ENCODE measurements at places on chromosomes 13 and 19.
A peak's percentile ranks its signal among the peaks of the same experiment; 100 is the strongest.

DNA sequence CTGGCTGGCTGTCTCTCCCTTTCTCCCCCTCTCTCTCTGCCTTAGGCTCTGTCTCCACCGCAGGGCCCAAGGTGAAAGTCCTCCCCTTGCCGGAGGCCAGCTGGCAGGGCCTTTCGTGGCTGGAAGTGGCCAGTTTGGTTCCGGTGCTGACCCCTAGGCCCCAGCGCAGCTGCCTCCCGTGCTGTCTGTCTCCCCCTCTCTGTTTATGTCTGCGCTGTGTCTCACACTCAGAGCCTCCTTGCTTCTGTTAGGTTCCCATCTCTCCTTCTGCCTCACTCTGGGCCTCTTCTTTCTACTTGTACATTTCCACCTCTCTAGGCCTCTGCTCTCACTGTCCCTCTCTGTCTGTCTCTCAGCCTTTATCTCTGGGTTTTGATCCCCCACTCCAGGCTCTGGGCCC is 13.1 kb downstream of the CCDC97 start:
- no peak for DNase-seq

DNA sequence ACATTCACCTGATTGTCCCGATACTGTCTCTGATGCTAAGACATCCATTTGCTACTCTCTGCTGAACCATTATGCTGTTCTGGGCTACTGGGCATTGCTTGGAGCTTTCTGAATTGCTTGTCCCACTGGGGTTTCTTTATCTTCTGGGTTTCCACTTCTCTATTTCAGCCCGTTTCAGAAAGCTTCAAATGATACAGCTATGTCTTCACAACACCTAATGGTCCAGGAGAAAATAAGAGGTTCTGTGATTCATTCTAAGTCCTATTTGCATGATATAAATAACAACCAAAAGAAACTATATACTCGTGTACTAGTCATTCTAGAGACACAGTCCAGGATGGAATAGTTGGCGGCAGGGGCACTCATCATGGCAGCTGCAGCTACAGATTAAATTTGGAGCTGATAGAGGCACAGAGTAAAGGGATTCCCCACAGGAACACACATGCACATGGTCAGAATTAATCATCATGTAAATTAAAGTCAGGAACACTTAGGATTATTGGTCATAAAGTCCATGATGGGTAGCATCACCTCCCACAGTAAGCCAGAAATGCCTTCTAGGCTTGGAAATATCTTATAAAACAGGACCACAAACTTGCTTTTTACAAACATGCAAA is 33.3 kb upstream of the SCEL start:
- DNase-seq = no peak

DNA sequence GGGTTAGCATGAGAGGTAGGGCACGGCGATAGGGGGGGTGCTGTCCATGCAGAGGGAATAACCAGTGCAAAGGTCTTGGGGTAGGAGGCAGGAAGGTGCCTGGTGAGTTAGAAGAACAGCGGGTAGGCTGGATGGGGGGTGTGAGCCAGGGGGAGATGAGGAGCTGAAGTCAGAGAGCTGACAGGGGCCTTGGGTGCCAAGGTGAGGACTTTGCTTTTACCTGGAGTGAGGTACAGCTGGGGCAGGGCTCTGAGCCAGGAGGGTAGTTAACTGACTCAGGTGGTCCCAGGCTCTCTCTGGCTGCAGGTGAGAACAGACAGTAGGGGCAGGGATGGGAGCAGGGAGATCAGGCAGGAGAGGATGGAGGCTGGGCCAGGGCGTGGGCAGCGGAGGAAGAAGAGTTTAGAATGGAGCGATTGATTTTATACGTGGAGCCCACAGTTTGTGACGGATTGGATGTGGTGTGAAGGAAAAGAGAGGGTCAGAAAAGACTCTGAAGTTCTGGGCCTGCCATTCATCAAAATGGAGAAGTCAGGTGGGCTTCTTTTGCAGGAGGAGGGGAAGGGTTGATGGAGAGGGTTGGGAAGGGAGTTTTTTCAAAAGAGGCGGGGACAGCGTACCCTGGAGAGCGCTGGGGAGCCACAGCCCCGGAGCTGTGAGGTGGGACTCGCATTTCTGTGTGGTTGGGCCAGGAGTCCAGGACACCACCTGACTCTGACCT is 1.2 kb upstream of the GRAMD1A start:
- DNase-seq = no peak

GRCh38 chr19:10654610-10655456 is 687 bp downstream of the ILF3 start:
- peak; percentile 63 for DNase-seq

DNA sequence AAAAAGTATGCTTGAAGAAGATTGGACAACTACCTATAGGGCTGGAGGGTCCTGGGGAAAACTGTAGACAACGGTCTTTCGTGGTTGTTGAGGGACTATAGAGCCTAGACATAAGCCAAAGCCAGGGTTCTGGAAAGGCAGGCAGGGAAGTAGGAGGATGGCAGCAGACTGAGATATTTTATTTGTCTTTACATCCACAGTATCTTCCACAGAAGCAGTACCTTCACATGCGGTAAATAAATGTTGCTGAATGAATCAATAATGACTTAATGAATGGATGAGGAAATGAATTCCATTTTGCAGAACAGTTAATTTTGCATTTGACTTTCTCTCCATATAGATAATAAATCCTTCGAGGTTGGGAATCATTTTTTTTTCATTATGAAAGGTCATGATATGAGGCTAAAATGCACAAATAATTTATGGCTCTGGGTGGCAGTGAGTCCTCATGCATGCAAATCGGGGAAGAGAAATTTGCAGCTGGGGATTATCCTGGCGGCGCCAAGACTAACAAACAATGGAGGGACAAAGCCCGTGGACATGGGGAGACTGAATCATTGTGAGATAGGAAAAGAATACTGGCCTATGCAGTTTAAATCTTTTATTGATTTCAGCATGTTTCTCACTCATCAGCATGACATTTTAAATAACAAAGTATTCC is 102.0 kb downstream of the ERCC5 start:
- DNase-seq = no peak

GRCh38 chr13:91168386-91168711 is 179.1 kb upstream of the MIR17HG start:
- DNase-seq = no peak

DNA sequence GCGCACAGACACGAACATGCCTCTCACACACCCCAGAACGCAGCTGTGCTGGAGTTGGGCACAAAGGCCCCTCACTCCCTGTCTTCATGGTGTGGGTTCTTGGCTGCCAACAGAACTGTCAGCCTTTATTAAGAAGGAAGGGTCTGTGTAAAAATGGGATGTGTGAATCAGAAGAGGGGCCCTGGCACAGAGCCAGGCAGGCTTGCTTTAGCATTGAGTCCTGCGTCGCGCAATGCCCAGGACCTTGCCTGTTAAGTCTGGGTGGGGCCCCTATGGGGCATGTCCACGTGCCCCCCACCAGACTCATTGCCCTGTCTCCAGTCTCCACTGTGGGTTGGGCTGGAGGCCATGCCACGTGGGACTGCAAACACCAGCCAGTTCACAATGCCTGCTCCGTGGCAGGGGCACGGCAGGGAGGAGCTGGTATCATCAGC is 84.8 kb downstream of the SLC7A1 start:
- DNase-seq = no peak

DNA sequence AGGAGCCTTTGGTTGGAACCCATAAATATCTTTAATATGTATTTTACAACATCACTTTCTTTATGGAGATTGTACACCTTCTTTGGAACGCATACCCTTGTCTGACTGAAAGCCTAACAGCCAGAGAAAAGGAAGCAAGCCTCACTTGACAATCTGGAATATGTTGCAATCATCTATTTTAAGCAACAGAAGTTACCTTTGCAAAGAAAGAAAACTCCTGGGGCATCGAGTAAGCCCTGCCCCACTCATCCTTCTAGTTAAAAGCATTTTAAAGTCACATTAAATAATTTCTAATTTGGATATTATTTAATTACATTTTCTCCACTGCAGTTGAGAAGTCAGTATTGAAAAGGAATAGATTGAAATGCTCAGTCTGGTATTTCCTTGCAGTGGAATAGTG is 542.7 kb downstream of the MYO16 start:
- no peak for DNase-seq

DNA sequence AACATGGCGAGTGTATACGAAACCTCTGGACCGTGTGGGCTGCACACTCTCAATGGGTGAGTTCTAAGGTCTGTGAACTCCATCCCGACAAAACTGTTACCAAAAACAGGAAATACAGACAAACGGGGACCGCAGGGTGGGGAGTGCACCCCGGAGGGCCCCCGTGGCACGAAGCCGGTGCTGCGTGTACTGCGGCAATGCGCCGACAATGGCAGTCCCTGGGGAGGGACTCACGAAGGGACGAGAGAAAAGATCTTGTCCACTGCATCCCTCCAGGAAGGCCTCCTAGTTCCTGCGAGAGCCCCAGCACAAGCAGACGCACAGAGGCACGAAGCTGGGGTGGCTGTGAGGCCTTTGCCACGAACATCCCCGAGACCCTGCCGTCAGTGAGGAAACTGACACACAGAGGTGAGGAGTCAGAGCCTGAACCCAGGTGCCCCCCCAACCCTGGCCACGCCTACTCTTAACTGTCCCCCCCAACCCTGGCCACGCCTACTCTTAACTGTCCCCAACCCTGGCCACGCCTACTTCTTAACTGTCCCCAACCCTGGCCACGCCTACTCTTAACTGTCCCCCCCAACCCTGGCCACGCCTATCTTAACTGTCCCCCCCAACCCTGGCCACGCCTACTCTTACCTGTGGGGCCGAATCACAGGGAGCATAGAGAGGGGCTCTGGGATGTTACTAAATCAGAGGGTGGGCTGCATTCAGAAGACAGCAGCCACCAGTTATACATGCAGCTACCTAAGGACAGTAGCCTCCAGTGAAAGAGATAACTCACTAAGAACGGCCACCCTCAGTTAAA is 4.2 kb downstream of the MED16 start:
- DNase-seq = no peak

DNA sequence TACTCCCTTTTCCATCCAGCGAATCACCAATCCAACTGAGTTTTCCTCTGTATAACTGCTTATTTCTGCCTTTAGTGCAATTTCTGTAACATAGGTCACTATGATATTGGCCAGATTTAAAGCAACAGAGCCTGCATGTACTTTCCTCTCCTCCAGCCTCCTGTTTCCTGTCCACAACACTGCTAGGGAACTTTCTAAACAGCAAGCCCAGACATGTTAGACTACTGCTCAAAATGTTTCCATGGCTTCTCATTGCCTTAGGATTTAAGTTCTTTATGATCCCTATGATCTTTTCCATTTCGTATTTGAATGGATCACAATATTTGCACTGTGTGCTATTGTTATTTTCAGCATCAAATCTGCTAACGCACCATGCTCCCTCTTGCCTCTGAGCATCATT is 481.7 kb upstream of the SLC10A2 start:
- no peak for DNase-seq

DNA sequence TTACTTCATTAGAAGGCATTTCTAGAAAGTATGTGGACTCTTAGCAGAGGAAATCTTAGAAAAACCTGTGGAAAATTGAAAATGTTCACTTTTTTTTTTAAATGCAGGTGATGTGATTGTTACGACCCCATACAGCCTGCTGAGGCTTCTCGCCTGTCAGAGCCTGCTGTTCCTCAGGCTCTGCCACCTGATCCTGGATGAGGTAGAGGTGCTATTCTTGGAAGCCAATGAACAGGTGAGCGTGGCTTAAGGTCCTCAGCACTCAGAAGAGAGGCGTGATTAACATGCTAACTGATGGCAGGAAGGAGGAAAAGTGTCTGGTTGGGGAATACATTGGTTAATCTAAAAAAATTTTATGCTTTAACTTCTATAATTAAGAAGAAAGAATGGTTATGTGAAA is 71.4 kb downstream of the SLC7A9 start:
- DNase-seq = no peak

DNA sequence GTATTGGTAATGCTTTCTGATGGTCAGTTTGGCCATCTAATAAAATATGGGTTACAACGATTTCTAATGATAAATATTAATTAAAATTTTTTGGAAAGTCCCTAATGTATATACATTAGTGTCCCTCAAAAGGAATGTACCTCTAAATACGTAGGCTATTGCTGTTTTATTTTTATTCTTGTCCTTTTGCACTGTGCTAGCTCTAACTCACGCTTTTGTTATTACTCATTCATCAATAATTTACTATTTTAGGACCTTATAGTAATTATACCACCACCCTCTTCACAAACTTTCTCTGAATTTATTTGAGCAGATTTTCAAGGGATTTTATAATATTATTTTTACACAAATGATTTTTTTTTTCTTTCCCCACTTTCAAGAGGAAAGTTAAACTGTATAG is 795.9 kb upstream of the PCDH9 start:
- no peak for DNase-seq

DNA sequence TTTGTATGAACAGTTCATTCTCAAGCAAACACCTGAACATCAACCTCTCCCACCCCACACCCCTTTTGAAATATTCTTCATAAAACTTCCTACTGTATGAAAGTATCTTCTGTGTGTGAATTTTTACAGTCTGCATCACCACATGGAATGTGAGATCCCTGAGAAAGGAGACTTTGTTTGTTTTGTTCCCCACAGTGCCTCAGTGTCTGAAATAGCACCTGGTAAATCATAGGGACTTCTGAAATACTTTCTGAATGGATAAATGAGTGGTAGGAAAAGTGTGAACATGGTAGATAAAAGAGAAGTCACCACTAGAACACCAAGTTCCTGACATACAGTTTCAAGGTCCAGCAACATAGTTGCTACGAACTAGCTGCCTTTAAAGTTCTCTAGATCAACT is 1071.2 kb downstream of the EFNB2 start:
- no peak for DNase-seq

GRCh38 chr19:40217934-40218890 is at the start of gene TTC9B:
TTC9B (minus strand) TSS chr19:40218384; CDS start chr19:40218381, 3 bp downstream.
- DNase-seq = peak; percentile 55

DNA sequence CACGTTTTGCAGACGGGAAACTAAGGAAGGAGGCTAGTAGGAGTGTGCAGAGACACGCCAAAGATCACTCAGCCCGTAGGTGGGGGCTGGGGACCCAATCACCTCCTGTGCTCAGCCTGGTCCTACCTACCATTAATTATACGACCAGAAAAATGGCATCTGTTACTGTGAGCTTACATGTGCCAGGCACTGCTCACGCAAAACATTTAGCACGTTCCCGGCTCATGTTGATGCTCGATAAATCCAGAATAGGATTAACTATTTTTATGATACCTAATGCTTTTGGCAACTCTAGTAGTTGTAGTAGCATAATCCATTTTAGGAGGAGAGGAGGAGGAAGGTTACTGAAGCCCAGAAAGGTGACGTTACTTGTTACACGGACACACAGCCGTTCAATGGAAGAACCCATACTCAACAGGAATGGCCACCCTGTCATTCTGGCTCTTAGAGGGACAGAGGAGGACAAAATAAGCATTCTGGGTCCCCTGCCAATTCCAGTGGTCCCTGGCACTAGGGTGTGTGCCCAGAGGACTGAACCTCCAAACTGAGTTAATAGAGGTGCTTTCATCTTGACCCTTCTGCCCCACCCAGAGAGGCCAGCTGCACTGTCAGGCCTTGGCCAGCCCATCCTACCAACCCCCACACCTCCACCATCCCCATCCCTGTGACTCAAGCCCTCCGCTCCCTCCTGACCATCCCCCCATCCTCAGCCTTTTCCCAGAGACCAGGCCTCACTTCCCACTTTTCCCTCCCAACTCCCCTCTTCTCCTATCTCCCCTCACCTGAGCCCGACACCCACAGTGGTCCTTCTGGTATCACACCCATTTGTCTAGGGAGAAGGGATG is 5.0 kb upstream of the EML2 start:
- no peak for DNase-seq

GRCh38 chr19:48950830-48951519 is 3.7 kb upstream of the BAX start:
- DNase-seq = no peak

Measured in stimulated activated CD4-positive, alpha-beta T cell treated with anti-CD3 and anti-CD28 coated beads, Interleukin-2, amount 100 ng/mL, for 48 hours (primary cell).